Activated T-helper 2 cell treated with anti-CD3 and anti-CD28 coated beads, Interferon-gamma antibody, Interleukin-2, Interleukin-4, amounts not matched to agents 10 μg/mL and 5 μg/mL and 100 μg/mL, durations not matched to agents 14 hours and 24 hours and 36 hours (primary cell): ENCODE measurements at places on chromosomes 16 and 17. TPM values are rescaled to one million over a fixed set of nuclear protein-coding genes. Genes with fewer than 3 reads are reported as not detected.

SMPD3 gene
- total RNA-seq = 0.07 and 0.25 TPM in 2 replicates

COPS3 gene
- total RNA-seq = 102 and 106 TPM in 2 replicates

RPGRIP1L gene
- total RNA-seq = 7.7 and 9.6 TPM in 2 replicates

HLF gene
- 4.5 and 5.1 TPM in 2 replicates for total RNA-seq

RAMP2 gene
- total RNA-seq = not detected in 2 replicates
